Motor neuron (in vitro differentiated cells): ENCODE measurements at places on chromosomes 7 and 10. TPM values are rescaled to one million over a fixed set of nuclear protein-coding genes. Genes with fewer than 3 reads are reported as not detected.

DNA sequence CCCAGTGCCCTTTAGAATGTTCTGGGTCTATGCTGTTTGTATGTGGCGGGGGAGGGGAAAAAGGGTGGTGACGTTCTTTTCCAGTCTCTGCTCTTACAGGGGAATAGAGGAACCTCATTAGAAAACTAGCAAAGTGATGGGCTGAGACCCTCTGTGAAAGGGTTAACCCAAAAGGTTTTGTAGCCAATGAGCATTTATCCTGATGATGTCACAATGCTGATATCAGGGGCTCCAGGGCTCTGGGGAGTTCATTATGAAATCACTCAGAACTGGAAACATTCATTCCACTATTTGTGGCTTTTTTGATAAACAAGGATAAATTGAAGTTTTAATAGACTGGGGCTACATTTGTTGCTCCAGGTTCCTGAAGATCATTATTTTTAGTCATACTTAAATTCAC is 71.7 kb downstream of the ARID5B start:
- ATAC-seq: no peak

- peak; percentile 36 for ATAC-seq
These were observed 22.2 kb downstream of the LIPK start for GRCh38 chr10:88728107-88728763.

- no peak for ATAC-seq
These were observed 216.6 kb upstream of the FZD1 start for GRCh38 chr7:91047636-91048035.

OR2A7 gene
- 0.18 and 0.21 TPM in 2 replicates for total RNA-seq
